Uterus (tissue), 4 donors: ENCODE measurements at places on chromosomes 5 and 9. TPM values are rescaled to one million over a fixed set of nuclear protein-coding genes. Genes with fewer than 3 reads are reported as not detected.

Gene BARHL1
- not detected for total RNA-seq

Gene SPATA9
- not detected for total RNA-seq

Gene TERT
- total RNA-seq: not detected

Gene CDC37L1
- 23.2 TPM for total RNA-seq

Gene SLC45A2
- 0.58 TPM for total RNA-seq

Gene ELP1
- total RNA-seq: 5.0 TPM

Gene CCL28
- total RNA-seq: 1.0 TPM

Gene ZCCHC10
- 5.6 TPM for total RNA-seq

Gene CDC14B
- total RNA-seq: 13.3 TPM

Gene CAMK2A
- 6.7 TPM for total RNA-seq

Gene PRLR
- total RNA-seq: 37.7 TPM

Gene PCDHGB2
- total RNA-seq: 5.9 TPM

Gene PRR16
- total RNA-seq: 2.2 TPM

Gene SDHA
- total RNA-seq: 80.1 TPM

Gene RALGPS1
- 12.8 TPM for total RNA-seq

Gene PIP5KL1
- total RNA-seq: 11.3 TPM

- no peak for DNase-seq
These were observed 123.8 kb downstream of the NR3C1 start for GRCh38 chr5:143279698-143280097.

GRCh38 chr9:100473276-100474081, 530 bp downstream of the TMEFF1 start:
- no peak for DNase-seq

GRCh38 chr5:176620333-176620981, 9.9 kb downstream of the SNCB start:
- no peak for DNase-seq

GRCh38 chr9:121748074-121748473, 96.6 kb downstream of the DAB2IP start:
- DNase-seq: no peak

DNA sequence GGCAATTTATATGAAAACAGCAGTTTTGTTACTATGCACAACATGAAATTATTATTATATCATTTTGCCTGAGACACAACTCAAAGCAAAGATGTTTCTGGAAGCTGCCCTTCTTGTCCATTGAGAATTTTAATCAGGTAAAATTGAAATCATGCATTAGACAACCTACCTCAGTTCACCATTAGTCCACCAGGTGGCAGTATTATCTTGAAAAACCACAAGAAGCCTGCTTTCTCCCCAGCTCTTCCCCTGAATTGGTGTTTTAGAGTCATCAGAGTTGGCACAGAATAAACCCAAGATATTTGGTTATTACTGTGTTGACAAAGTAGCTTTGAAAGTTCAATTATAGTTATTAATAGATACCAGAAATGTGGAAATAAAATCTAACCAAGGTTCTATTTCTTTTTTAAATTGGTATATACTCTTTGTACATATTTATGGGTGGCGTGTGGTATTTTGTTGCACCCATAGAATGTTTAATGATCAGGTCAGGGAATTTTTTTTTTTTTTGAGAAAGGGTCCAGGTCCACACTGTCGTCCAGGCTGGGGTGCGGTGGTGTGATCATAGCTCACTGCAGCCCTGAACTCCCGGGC, 25.7 kb downstream of the UTP15 start:
- peak; percentile 65 for DNase-seq

GRCh38 chr9:131690941-131691573, 48.8 kb downstream of the RAPGEF1 start:
- no peak for DNase-seq

DNA sequence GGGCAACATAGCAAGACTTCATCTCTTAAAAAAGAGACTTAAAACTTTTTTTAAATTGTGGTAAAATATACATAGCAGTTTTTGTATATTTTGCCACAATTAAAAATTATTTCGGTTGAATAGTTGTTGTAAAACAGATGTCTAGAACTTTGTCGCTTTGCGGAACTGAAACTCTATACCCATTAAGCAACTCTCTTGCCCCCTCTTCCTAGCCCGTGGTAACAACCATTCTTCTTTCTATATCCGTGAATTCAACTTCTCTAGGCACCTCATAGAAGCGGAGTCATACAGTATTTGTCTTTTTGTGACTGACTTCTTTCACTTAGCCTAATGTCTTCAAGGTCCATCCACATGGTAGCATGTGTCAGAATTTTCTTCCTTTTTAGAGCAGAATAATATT, 43.3 kb downstream of the SPARC start:
- DNase-seq: no peak

DNA sequence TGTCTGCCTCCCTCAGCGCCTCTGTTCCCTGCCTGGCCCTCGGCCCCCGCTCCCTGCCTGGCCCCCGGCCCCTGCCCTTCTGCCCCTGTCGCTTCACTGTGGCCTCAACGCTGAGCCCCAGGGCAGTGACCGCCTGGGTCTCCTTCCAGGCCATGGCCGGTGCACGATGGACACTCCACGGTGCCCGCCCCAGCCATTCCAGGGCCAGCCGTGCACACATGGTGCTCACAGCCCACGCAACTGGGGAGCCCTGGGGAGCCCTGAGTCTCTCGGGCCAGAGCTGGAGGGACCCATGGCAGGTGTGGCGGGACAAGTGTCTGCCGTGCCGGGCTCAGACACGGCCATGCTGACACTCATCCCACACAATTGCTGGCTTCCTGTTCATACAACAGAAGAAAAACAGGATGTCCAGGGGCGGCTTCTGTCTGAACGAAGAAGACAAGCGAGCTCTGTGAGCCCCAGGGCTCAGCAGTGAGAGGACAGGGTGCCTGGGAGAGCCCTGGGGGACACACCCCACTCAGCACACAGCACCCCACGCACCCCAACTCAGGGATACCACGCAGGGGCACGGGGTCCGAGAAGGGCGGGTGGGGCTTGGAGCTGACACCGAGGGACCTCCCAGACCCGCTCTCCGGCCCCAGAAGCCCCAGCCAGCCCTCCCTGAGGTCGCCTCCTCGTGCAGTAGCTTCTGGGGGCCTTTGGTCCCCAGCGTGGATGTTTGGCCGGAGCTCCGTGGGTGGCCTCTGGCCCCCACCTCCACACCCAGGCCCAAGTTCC, 35.7 kb downstream of the EXD3 start:
- no peak for DNase-seq

DNA sequence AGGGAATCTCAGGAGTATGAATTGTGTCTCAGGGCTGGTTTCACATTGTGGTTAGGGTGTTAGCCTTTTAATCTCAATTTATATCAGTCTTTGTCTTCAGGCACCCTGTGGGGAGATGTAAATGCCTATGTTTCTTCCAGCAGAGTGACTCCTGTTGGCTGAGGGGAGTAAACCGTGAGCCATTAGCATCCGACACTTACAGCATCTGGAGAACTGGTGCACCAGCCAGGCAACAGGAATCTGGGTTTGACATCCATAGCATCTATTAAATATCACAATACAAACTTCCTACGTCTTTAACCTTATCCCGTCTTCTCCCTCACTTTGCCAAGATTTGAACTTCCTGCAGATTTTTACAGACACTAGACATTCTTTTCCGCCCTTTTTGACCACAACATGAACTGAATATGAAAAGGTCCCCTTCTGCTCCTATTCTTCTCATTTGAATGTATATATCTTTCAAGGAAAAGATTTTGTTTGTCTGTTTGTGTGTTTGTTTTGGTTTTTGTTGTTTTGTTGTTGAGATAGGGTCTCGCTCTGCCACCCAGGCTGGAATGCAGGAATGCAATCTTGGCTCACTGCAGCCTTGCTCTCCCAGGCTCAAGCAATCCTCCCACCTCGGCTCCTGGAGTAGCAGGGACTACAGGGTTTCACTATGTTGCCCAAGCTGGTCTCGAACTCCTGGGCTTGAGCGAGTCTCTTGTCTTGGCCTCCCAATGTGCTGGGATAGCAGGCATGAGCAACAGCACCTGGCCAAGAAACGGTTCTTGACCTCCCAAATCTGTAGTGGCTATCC, 626.2 kb downstream of the TLR4 start:
- DNase-seq: no peak

DNA sequence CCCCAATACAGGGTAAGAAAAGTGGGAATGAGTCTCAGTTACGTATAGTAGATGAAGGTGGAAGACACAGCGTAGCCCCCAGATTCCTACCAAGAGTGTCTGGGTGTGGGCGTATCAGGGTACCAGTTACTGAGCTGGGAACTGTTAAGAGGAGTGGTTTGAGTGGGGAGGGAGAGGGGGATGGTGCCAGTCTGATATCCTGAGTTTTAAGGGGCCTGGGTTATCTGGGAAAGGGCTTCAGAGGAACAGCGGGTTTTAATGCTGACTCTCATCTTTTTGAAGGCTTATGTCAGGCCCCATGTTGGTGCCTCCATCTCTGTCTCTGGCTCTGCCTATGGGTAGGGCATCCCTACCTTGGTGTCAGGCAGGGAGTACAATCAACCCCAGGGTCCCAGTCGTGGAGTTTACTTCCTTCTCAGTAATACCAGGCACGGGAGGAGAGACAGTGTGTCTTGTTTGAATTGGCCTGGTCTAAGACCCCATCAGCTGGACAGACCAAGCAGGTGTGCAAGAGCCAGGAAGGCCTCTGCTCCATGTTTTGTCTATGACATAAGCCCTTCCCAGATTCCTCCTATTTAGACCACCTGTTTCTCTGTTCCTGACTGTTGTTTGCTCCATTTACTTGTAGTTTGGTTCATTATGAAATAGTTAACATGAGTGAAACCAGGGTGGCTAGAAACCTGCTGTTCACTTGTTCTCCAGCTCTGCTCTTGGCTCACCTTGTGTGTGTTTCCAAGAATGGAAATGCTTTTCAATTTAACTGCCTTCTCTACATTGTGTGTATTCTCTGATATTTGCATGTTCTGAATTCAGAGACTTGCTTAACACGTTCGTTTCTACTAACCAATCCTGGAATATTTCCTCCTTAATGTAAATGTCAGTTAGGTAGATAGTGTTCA, 125.6 kb downstream of the DAB2IP start:
- DNase-seq: peak; percentile 14

- DNase-seq: no peak
These were observed 8.3 kb downstream of the DIMT1 start for GRCh38 chr5:62395210-62395950.

- DNase-seq: no peak
These were observed 35.4 kb upstream of the BARHL1 start for GRCh38 chr9:132547052-132547431.

DNA sequence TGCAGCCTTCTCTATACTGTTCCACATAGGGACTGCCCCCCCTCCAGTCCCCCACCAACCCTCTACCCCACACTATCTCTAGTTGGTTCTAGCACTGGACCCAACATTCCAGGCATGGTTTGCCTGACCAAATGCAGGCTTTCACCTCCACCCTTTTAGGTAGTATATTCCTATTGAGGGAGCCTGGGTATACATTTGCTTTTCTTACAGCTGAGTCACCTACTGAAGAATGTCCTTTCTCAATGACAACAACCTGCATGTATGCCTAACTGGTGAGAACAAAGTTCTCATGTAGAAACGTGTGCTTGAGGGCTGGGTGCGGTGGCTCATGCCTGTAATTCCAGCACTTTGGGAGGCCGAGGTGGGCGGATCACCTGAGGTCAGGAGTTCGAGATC, 8.2 kb downstream of the TNIP1 start:
- no peak for DNase-seq

DNA sequence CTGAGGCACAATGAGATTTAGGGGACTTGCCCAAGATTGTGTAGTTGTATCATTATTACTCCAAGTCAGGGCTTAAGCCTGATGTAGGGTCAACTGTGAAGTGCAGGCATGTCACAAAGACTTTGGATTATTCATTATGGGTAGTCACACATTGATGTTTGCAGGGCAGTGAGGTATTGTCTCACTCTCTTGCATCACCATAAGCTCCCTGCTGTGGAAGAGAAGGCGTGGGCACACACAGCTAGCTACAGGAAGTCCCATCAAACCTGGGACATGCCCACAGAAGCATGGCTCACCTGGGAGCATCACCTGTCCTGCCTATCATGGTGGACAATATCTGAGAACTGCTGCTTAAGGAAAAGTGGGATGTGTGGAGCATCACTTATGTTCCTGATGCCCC, 42.1 kb downstream of the TMOD1 start:
- no peak for DNase-seq

DNA sequence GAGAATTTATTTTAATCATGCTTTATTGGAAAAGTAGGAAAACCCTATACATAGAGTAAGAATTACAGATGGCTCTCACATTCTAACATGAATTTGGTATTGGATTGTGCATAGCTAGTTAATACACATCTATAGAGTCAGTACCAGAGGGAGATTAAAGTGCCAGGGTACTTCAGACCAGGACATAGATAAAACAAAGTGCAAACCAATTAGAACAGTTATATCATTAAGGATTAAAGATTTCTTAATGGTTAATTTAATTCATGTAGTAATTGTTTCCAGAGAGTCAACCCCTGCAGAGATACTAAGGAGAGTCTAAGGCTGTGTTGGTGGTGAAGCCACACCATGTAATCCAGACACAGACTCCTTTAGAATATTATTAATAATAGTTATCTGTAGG, 8.8 kb downstream of the ISOC1 start:
- DNase-seq: no peak

DNA sequence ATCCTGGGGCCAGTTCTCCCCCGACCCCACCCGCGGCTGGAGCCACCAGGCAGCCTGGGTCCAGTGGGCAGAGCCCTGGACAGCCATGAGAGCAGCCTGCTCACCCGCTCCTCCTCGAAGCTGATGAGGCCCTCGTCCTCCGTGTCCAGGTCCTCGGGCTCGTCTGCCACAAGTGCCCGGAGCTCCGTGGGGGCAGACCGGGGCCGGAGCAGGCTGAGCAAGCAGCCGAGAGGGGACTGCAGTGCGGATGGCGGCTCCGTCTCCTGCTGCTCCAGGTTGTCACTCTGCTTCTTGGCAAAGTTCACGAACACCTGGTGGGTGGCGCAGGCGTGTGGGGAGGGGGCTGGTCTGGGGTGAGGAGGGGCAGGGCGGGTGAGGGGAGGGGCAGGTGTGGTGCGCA, 11.9 kb upstream of the CLIC3 start:
- DNase-seq: no peak

DNA sequence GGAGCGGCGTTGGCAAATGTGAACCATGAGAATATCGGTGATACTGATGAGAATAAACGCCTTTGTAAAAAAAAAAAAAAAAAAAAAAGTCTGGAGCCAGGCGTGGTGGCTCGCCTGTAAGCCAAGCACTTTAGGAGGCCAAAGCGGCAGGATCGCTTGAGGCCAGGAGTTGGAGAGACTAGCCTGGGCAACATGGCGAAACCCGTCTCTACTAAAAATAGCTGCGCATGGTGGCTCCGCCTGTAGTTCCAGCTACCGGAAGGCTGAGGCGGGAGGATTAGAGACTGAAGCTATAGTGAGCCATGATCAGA, 425 bp upstream of the NFX1 start:
- no peak for DNase-seq

- DNase-seq: no peak
These were observed 54.8 kb downstream of the NEK6 start for GRCh38 chr9:124312290-124313265.

DNA sequence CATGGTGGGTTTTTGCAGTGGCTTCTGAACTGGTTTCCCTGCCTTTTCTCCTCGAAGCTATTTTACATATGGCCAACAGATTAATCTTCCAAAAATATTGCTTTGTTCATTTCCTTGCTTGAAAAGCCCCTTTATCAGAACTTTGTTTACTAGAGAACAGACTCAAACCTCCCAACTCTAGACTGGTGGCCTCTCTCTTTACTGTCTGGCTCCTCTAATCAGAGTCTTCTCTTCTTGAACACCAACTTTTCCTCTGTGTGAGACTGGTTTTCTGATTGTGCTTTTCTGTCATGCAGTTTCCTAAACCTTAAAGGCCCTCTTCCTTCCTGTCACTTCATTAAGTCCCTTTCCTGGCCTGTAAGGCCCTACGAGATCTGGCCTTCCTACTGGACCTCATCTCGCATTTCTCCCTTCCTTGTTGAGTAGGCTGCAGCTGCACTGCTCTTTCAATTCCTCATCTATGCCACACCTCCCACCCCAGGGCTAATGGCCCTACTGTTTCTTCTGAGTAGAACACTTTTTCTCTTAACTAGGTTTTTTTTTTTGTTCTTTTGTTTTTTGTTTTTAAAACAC, 5.7 kb downstream of the C9orf43 start:
- no peak for DNase-seq
